Activated T-helper 1 cell treated with anti-CD3 and anti-CD28 coated beads, Interleukin-2, amount 50 U/mL, for 16 hours (primary cell): ENCODE measurements at places on chromosomes 5 and 9.

DNA sequence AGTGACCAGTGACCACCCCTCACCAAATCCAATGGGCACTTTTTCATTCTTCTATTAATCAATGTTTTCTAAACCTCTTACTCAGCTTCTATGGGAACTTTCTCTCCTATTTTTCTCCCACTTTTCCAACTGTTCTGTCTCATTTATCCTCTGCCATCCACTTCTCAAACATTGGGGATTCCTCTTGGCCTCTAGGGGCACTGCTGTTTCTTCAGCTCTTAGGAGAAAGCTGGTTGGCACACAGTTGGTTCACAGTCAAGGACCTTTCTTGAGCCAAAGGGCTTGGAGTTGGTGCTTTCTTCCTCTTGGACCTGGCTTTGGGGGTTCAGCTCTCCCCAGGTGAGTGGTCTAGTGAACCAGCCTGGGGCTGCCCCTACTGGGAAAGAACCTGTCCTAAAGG, 112.2 kb upstream of the LHFPL2 start:
- DNase-seq = no peak

DNA sequence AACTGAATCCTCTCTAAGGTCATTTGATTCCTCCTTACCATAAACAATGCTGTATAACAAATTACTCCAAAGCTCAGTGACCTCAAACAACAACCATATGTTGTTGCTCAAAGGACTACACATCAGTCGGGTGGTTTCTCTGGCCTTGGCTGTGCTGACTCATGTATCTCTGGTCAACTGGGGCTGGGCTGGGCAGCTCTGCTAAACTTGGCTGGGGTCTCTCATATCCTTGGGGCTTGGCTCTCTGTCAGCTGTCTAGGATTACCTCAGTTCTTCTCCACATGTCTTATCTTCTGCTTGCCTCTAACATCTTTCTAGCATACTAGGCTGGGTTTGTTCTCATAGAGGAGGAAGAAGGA, 86.4 kb downstream of the GALNT10 start:
- no peak for DNase-seq

- DNase-seq = no peak
These were observed 13.0 kb upstream of the GCNT1 start for GRCh38 chr9:76445976-76446375.

- no peak for DNase-seq
These were observed 233.1 kb downstream of the AGTPBP1 start for GRCh38 chr9:85508616-85509015.

GRCh38 chr9:88791105-88791805, 200.0 kb upstream of the S1PR3 start:
- no peak for DNase-seq

- no peak for DNase-seq
These were observed 57.7 kb upstream of the KLF4 start for GRCh38 chr9:107547303-107547702.

DNA sequence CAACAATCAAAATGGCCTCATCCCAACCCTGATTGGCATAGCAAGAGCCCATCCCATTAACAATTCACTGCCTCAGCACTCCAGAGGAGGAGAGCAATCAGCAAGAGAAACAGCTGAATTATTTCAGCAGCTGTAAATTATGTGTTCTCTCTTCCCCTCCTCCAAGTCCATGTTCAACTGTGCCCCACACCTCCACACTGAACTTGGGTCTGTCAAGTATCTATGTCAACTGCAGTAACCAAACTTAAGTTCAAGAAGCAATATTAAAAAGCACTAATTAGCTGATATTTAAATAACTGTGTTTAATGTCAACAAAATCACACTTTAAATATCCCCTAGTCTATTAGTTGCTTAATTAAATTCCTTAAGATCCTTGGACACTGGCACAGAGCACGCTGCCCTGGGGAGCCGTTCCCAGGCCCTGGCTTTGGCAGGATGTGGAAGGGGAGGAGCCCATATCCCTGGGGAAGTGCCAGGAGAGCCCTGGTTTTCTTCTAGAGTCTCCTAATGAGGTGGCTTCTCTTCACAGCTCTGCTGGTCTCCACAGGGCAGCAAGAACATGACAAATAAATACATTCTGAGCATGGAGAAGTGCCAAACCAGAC, 50.6 kb downstream of the SIL1 start:
- DNase-seq = no peak

DNA sequence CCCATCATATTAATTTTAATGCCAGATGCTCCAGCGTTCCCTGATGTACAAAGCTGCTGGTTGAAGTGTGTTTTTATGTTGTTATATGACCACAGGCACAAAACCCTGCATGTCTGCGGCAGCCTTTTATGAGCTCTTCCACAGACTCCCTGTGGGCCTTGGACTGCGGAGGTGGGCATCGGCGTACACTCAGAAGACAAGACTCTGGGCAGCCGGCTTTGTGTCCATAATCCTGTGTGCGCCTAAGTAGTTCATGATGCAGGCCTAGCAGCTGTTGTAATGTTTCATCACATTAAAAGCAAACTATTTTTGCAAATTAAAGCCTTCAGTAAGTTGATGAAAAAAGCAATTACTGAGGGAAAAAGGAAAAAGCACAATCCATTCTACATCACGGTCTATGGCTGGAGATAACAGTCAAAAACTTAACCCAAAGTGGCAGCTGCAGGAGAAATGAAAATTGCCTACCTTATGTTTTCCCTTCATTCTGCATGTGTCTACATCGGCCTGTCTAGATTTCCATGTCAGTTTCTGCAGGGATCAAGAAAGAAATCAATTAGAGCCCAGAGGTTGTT, 78.8 kb downstream of the SEMA6A start:
- no peak for DNase-seq

- DNase-seq = no peak
These were observed 122.4 kb upstream of the NMUR2 start for GRCh38 chr5:152527358-152528052.

DNA sequence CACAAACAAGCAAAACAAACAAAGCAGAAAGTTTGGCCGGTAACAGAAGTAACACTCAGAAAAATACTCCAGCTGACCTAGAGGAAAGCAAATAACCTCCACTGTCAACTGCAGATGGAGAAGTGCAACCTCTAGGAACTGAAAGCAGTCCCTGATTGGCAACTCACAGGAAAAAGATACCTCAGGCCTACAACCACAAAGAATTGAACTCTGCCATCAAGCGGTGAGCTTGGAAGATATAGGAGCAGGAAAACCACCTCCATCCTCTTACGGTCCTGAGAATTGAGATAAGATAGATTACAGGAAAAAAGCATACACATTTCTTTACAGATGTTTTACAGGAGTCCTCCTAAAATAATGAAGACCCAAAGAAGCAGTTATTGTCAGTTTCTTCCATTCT, 184.5 kb downstream of the PDZD2 start:
- DNase-seq = no peak

GRCh38 chr9:31325778-31326177, 1058.7 kb upstream of the ACO1 start:
- DNase-seq = no peak

DNA sequence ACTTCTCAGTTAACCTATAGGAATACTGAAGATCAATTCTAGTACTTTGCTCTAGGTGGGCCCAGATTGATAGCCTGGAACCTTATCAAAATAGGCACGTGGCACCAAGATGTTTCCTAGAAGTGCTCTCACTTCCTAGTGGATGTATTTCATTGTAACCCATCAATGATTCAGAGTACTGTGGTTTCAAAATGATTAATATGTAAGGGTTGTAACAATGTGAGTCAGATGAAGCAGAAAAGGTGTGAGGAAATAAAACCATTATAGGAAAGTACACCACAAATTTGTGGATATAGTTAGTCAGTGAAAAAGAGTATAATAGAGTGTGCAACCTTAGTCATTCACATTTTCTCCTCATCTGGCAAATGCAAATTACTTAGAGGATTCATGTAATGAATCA, 177.3 kb upstream of the FST start:
- DNase-seq = no peak

- DNase-seq = no peak
These were observed 77.3 kb upstream of the LARP1 start for GRCh38 chr5:154677921-154678320.

GRCh38 chr5:161373345-161373707, 173.2 kb downstream of the GABRB2 start:
- DNase-seq = no peak

DNA sequence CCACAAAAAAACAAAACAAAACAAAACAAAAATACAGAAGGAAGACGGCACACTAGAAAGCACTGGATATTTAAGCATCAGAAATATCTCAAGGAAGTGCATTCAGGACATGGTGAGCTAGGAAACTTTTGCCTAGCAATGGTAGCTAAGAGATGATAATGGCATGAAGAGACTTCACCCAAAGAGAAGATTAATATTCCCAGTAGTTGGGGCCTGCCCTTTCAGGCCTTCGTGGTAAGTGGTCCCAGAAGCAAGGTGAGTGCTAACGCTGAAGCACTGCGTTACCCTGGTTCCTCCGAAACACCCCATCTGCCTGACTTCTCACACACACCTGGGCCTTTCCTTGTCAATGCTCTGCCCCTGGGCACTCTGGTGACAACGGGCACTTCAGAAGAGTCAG, 585.2 kb downstream of the RAB3C start:
- no peak for DNase-seq

GRCh38 chr9:121478816-121479676, 20.6 kb downstream of the GGTA1 start:
- DNase-seq = no peak

DNA sequence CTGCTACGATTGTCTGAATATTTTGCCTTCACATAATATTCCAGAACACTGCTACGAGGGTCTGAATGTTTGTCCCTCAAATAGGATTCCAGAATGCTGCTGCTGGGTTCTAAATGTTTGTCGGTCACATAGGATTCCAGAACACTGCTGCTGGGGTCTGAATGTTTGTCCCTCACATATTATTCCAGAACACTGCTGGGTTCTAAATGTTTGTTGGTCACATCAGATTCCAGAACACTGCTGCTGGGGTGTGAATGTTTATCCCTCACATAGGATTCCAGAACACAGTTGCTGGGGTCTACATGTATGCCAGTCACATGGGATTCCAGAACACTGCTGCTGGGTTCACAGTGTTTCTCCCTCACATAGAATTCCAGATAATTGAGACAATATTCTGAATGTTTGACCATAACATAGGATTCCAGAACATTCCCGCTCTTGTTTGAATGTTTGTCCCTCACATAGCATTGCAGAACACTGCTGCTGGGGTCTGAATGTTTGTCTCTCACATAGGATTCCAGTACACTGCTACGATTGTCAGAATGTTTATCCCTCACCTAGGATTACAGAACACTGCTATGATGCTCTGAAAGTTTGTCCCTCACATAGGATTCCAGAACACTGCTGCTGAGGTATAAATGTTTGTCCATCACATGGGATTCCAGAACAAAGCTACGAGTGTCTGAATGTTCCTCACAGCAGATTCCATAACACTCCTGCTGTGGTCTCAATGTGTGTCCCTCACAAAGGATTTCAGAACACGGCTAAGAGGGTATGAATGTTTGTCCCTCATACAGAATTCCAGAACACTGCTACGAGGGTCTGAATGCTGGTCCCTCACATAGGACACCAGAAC, 201.8 kb downstream of the FOXD4L6 start:
- no peak for DNase-seq

GRCh38 chr5:125317536-125317995, 571.1 kb upstream of the ZNF608 start:
- DNase-seq = no peak

DNA sequence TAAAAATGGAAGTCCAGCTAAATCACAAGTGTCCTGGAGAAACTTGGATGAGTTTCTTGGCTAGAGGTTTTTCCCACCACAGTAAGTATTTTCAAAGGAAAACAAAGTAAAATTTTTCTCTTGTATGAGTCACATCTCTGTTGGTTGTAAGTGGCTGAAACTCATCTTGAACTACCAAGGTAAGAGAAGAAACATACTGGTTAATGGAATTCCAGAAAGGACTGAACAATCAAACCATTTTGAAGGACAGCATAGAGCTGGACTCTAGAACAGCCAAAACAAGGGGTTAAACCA, 102.8 kb upstream of the CDKN2B start:
- no peak for DNase-seq

DNA sequence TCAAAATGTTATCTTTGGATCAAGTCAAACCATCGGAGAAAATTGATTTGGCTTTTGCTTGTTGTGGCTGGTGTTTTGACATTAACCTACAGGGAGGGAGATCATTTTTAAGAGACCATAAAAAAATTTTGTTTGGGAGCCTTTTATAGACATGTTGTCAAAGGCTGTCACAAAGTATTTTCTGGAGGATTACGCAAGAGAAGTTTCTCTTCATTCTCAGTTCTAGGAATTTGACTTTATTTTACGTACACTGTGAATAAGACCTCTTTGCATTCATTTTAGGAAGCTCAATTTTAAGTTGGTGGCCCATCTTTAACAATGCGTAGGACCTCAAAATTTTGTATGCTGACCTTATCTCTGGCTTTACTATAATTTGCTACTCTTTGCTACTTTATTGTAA, 50.2 kb upstream of the SLC44A1 start:
- DNase-seq = no peak

DNA sequence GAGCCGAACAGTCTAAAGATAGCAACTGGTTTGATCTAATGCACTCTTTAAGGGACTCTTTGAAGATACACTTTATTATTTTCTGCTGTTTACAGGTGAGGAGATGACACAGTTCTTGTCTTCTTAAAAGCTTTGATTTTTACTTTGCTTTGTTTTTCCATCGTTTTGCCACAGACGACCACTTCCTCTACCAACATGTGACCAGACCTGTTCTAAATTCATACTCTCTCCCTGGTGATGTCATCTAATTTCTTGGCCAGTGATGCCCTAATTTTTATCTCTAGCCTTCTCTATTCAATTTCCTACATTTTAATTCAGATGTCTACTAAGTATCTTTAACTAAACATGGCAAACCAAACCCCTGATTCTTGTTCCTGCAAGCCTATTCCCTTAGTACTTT, 583.4 kb upstream of the ITGA1 start:
- no peak for DNase-seq

GRCh38 chr5:60448600-60448999, 251.4 kb downstream of the DEPDC1B start:
- DNase-seq = no peak

GRCh38 chr5:69367697-69368279, 1.5 kb downstream of the AK6 start:
- DNase-seq = no peak

DNA sequence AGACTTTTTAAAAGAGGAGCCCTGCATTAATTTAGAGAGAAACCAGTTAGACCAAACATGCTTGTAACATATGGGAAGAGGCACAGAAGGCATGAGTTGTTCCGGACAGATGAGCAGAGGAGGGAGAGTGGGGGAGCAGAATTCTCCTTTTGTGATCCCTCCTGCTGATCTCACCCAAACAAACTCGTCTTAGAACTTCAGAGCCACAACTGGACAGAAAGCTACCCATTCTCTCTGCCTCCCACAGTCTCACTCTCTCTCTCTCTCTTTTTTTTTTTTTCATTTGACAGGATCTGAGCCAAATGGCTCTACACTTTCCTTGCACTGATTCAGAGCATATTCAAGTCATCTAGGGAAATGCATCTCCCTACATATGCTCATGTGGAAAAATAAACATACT, 196.0 kb upstream of the PAPPA start:
- no peak for DNase-seq

DNA sequence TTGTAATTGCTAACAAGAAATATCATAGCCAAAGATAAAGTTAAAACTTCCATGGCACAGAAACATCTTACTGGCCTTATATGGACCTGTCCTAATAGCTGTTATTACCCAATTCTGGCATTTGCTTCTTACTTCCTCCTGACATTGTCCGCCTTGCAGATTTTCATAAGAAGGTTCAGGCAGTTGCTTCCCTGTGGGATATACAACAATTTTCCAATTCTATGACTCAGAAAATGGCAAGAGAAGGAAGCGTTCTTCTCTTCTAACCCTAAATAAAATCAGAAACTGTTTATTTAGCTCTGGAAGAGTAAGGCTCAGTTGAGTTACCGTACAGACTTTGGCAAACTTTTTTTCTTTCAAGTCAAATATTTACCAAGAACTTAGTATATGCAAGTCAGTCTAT, 1.7 kb downstream of the PRKAA1 start:
- no peak for DNase-seq
